ENCODE measurements at places on chromosomes 7 and 10.

DNA sequence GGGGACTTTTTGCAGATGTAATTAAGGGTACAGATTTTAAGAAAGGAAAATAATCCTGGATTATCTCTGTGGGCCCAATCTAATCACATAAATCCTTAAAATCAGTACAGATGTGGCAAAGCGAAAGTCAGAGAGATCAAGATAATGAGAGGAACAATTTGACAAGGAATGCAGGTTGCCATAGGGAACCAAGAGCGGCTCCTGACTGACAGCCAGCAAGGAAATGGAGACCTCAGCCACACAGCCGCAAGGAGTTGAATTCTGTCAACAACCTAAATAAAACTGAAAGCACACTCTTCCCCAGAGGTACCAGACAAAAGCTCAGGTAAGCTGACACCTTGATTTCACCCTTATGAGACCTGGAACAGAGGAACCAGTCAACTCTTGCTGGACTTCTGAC lies 3.4 kb upstream of the PNPLA8 start:
- no peak for DNase-seq

- no peak for DNase-seq
These were observed 119.7 kb downstream of the ABLIM1 start for GRCh38 chr10:114538181-114538906.

DNA sequence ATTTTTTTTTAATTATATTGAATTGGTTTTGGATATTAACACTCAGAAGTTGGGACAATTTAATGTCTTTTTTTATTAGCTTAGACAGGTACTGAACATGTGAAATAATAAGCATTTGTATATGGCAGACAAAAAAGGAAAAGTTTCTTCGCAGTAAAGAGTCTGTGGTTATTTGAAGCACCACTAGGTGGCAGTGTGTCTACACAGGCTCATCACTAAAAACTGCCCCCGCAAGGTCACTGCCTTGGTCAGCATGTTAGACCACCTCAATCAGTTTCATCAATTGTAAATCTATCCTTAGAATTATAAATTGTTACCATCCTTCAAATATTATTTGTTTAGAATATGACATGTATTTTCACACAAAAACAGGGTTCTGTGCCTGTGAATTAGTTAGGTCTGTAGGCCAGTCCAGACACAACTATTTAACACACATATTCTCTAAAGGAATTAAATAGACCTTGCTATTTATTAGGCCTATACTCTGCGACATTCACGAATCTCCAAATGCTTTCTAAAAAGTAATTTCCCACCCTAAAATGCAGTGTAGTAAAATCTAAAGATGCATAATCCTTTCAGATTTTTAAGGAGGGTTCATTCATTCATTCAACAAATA lies 17.0 kb downstream of the PNLIPRP3 start:
- peak; percentile 8 for DNase-seq

DNA sequence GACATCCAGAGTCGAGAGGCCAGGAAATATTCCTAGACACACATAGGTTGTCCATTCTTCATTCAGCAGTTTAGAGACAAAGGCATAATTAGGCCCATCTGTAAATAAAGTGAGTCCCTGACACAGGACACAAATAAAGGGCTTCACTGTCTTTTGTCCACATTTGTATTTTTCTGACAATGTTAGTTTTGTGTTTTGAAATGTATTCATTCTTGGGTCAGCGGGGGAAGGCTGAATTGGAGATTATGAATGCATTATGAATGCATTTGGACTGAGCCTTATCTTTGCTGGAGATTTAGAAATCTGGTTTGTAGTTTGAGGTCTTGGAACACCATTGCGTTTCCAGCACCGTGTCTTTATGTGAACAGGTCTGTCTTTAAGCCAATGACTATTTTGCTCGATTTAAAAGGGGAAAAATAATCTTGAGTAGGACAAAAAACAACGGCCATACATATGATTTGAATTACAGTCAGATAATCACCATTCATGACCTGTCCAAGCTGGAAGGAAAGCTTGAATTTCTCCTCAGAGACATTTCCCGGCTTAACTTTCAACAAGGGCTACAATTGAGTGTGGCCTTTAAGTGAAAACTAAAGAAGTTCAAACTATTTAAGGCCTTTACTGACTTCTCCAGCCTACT lies 334.8 kb downstream of the WDR11 start:
- no peak for DNase-seq

DNA sequence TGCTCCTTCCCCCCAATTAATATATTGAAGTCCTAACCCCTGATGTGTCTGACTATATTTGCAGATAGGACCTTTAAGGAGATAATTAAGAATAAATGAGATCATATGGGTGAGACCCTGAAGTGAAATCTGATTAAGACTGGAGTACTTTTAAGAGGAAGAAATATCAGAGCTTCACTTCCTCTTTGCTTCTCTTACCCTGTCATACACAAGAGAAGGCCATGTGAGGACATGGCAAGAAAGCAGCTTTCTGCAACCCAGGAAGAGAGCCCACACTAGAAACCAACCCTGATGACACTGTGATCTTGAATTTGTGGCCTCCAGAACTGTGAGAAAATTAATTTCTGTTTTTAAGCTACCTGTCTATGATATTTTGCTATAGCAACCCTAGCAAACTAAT lies 44.2 kb downstream of the JMJD1C start:
- no peak for DNase-seq
